Left colon (tissue), 2 donors: ENCODE measurements at places on chromosomes 11 and 22. TPM values are rescaled to one million over a fixed set of nuclear protein-coding genes. Genes with fewer than 3 reads are reported as not detected.

The C11orf87 gene
- total RNA-seq = not detected

The PNPLA3 gene
- 0.14 TPM for total RNA-seq

The TSSK2 gene
- not detected for total RNA-seq

The GP1BB gene
- not detected for total RNA-seq

The LRRC56 gene
- total RNA-seq = 4.7 TPM

The RASL10A gene
- total RNA-seq = 1.1 TPM

The SPON1 gene
- 87.0 TPM for total RNA-seq

The OR51A7 gene
- not detected for total RNA-seq

The RTN4RL2 gene
- 0.98 TPM for total RNA-seq

The TALDO1 gene
- total RNA-seq = 159 TPM

The PNPLA5 gene
- not detected for total RNA-seq

The OOSP3 gene
- 0.46 TPM for total RNA-seq

The GNAZ gene
- 2.9 TPM for total RNA-seq

The TIGD3 gene
- total RNA-seq = 0.61 TPM
